Mammary epithelial cell (primary cell): ENCODE measurements at places on chromosomes 7 and 10.

DNA sequence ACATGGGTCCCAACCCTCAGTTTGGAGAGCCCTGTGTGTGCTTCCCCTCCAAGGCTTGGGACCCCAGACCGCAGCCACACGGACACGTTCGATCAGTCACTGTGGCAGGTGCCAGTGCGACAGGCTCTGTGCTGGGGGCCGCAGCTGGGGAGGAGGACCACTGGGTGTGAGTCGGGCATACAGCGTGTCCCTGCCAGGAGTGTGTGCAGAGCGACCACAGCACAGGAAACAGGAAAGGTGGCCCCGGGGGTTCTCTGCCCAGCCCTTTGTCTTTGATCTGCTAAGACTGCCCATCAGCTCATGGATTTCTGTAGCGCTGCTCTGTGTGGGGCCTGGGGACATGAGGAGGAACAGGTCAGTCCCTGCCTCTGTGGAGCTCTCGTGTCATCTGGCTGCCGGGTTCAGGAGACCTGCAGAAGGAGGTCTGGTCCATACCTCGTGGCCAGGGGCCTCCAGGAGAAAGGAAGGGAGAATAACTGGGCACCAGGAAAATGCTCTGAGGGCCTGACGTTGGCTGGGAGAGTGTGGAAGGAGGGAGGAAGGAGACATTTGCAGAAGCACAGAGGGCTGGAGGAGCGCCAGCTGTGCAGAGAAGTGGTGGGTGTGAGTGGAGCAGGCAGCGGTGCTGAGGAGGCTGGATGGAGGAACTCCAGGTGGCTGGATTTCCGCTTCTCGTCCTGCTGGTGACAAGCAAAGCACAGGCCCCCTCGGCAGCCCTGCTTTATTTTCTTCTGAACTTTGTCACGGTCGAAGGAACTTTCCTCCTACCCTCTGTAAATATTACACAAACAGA is 4.1 kb downstream of the NUDT1 start:
- no peak for DNase-seq

DNA sequence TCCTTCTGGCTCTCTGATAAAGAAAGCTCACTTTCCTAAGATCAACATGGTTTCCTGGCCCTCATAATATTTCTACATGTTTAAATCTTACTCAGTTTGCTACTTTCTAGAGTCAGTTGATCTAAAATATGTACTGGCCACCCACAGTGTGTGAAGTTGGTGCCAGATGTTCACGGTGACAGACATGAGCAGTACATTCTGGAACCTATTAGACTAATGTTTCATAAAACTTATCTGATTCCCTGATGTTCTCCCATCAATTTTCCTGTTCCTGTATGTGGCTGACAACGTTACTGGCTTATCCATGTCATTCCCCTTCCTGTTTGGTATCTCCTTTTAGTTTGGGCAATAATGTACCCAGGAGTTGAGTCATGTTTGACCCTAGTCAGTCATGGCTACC is 13.7 kb upstream of the CPVL start:
- DNase-seq, result no peak

- no peak for DNase-seq
Measured at GRCh38 chr7:111401516-111401915, 160.8 kb downstream of the IMMP2L start.

DNA sequence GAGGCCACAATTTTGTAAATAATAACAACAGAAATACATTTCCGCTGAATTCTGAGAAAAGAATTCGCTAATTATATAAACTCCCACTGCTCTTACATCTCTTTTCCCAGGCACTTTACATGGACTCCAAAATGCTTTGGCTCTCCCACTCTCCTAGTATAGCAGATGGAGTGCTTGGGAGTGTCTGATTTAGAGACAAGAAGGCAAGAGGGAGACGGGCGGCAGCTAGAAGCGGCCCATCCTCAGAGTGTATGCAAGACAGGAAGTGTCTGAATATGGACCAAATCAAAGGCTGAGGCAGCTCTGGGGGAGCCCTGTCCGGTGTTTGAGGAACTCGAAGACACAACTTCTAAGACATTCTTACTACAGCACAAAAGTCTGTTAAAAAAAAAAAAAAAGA is 212.1 kb downstream of the GFRA1 start:
- DNase-seq, result no peak

GRCh38 chr7:149827089-149827981 is 10.8 kb upstream of the ZNF862 start:
- no peak for DNase-seq

- no peak for DNase-seq
Measured at GRCh38 chr10:107051769-107052168, 112.7 kb downstream of the SORCS1 start.
